GF-D8 (cell line): ENCODE measurements at places on chromosomes 5 and 9.

DNA sequence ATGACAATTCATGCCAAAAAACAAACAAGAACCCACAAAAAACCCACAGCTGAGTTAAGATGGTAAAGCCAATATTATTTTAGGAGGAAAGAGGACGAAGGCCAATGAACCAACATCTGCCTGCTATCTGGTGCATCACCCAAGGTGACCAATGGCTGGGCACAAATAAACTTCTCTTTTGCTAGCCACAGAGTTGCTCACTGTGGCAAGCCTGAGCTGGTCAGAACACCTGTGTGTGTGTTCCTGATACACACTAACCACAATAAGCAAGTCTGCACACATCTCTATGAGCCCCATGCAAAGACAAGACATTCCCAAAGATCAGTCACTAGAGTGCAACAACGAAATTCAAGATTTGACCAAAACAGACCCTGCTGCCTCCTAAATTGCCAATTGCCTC, 63.1 kb downstream of the RNF38 start:
- DNase-seq = no peak

DNA sequence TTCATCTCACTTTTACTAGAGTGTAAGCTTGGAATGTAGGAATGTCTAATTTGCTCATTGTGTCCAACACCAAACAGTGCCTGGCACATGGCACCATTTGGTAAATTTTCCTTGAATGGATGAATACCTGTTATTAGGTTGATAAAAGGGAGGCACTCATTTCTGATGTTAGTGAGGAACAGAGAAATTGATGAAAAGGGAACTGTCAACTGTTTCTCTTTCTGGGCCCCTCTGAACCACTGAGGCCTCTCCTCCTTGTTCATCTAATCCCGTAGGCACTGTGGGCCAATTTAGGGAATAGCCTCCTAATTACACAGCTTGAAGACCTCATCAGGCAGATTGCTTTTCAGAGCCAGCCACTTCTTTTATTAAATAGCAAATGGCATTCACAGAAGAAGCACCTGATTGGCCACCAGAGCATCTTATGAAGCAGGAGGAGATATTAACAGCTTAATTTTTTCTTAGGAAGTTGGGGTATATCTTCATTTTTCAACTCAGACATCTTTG, 22.6 kb downstream of the MRRF start:
- no peak for DNase-seq

GRCh38 chr5:157449011-157449723, 10.8 kb upstream of the NIPAL4 start:
- DNase-seq = no peak

DNA sequence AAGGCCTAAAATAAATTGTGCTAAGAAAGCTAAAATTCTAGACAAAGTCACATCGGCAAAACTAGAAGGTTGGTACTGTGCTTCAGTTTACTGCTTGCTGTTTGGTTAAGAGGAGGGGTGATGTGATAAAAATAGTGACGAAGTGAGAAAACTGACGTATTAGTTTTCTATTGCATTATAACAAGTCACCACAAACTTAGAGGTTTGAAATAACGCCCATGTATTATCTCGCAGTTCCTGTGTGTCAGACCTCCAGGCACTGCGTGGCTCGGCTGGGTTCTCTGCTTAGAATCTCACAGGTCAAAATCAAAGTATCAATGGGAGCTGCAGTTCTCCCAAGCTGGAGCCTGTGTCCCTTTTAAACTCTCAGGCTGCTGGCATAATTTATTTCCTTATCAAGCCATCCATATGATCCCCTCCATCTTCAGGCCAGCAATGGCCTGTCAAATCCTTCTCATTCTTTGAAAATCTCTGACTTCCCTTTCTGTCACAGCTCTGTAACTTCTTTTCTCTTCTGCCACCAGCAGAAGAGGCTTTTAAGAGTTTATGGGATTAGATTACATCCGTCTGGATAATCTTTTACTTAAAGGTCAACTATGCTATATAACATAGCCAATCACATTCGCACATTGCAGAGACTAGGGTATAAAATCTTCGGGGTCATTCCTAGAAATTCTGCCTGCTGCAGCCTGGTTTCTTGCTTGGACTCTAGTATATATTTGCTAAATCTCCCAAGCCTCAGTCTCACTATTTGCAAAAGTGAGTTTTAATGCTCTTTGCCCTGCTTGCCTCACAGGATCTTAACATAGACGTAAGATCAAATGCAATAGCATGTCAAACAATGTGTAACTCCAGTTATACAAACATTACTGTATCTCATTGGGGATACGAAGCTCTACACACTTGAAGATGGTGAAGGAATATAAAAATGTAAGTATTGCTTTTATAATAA, 104.0 kb upstream of the CDKN2B start:
- DNase-seq = no peak

GRCh38 chr9:98971168-98971914, 27.6 kb downstream of the COL15A1 start:
- no peak for DNase-seq

GRCh38 chr5:52989781-52990527, 802 bp downstream of the ITGA2 start:
- DNase-seq = no peak

- DNase-seq = no peak
Measured at GRCh38 chr9:31870276-31870675, 514.2 kb upstream of the ACO1 start.

GRCh38 chr5:167155387-167156005, 1135.9 kb upstream of the WWC1 start:
- DNase-seq = no peak

DNA sequence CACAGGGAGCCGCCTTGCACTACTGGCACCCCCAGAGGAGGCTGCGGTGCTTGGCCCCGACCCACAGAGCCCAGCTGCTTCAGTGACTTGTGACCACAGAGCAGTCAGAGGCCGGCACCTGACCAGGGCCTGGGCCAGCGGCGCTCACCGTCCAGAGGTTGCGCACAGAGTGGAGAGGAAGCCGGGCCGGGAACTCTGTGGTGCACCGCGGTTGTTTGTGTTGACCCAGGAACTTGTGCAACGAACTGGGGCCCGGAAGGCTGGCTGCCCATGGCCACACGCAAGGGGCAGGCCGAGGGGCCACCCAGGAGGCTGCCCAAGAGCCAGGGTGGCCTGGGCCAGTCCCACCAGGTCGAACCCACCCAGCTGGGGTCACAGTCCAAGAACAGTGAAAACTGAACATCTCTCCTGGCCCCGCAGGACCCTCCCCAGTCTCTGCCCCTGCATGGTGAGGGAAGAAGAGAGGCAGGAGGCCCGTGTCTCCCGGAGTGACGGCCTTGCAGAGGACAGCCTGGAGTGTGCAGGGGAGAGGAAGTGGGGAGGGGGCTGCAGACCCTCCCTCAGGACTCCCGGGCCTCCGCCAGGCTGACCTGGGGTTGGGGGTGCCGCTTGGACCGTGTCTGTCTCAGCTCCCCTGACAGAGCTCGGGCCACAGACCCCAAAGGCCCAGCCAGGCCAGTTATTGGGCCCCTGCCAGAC, 42.8 kb upstream of the EGFL7 start:
- peak; percentile 79 for DNase-seq

- no peak for DNase-seq
Measured at GRCh38 chr5:30131-30530, 61.8 kb upstream of the PLEKHG4B start.

GRCh38 chr5:9094582-9094981, 451.3 kb downstream of the SEMA5A start:
- DNase-seq = no peak

DNA sequence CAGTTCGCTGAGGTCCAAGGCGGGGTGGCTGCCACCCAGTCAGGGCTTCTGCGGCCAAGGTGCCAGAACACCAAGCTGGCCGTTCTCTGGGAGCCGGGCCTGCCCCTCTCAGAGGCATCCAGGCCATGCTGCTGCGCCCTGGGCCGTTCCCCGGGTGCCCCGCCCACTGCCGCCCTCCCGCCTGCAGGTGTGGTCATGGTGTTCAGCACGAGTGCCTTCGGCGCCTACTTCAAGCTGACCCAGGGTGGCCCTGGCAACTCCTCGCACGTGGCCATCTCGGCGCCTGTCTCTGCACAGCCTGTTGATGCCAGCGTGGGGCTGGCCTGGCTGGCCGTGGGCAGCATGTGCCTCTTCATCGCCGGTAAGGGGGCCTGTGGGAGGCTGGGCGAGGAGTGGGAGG, 7.7 kb downstream of the SLC2A8 start:
- no peak for DNase-seq

GRCh38 chr5:8517456-8517855, 648.5 kb downstream of the MTRR start:
- DNase-seq = peak; percentile 73

DNA sequence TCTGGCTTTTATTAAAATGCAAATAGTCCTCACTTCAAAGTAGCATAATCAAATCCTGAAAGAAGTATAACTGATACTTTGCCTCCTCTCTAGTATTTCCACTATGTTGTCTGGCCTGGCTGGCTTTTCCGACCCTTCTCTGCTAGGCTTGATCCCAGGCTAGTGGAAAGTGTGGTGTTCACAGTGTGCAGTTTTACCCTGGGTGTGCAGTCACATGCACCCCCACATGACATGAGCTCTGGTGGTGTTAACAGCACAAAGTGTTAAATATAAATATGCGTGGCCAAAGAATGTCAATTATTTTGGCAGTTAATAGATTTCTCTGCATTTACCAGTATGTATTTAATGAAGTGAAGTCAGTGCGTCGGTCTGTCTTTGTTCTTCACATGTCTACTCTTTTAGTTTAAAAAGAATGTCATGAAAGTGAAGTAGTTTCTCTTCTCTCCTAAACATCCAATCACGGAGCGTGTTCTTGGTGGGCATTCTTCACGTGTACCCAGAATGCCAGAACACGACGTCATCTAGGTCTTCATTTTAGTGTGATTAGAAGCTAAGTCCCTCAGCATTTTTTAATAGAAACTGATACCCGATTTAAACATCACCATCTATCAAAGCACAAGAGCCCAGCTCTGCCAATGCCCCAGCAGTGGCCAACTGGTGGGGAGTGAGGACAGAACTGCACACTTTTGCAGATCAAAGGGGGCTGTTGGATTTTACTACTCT, 286.4 kb downstream of the FANCC start:
- no peak for DNase-seq

- DNase-seq = no peak
Measured at GRCh38 chr9:76215066-76215465, 179.2 kb downstream of the RFK start.

GRCh38 chr5:108276187-108277050, 105.5 kb downstream of the FBXL17 start:
- no peak for DNase-seq

DNA sequence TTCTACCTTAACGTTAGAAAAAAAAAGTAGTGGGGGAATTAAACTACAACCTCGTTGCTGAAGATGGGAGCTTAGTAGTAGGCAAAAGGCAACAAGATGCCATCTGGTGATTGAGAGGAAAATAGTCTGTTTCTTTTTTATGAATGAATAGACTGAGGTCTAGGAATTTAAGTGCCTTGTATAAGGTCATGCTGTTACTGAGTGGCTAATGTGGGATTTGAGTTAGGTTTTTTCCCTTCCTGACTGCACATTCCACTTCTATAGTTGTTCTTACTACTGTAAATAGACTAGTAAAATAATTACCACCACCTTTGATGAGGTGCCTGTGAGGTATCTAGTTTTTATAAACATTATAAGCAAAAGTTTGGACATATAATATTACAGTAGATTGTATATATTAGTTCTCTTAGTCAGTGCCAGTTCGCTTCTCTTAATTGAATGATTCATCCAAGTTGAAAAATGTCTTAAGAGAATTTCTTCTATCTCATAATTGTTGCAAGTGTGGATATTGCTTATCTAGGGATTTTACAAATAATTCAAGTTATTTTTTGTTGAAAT, 19.1 kb downstream of the FSD1L start:
- DNase-seq = no peak

GRCh38 chr5:136906545-136906944, 541.2 kb upstream of the TRPC7 start:
- DNase-seq = no peak

- no peak for DNase-seq
Measured at GRCh38 chr9:136940526-136941230, 3.9 kb downstream of the FBXW5 start.

DNA sequence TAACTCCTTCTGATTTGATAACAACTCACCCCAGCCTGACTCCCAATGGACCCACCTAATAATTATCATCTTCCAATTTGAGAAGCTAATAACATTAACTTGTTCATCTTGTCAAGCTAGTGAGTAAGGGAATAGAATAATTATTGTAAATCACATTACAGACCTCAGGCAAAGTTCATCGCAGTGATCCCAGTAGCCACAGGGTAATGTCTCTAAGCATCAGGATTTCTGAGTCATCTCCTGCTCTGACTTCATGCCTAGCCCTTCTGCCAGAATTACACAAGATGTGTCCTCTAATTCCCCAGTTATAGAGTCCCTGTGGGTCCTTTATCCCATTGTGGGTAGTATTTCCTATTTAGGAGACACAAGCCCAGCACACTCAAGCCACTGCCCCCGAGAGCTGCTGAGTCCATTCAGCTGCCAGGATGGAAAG, 365.7 kb downstream of the DEPDC1B start:
- no peak for DNase-seq

DNA sequence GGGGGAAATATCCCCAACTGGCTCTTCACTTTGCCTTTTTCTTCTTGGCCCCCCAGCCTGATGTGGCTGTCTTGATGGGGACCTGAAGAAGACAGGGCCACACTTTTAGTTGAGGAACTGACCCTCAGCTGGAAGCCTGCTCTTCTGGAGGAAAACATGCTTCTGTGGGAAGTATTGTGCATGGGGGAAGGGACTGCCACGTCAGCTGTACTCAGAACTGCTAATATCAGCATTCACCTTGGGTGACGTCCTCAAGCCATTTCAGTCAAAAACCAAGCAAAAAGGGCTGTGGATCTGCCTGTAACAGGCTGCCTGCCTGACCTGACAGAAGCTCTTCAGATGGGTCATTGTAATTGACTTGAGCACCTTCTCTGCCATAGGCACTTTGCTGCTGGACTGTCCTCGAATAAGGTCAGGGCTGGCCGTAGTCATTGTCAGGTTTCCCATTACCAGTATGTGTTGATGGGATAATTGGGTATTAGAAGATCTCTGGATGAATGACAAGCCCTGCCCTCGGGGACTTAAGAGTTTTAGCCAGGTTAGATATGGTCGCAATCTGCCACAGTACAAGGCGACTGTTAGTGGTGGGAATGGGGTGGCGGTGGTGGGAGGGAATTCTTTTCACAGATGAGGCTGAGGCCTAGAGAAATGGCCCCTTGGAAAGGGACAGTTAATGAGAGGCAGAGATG, 10.4 kb downstream of the RAI14 start:
- DNase-seq = no peak

DNA sequence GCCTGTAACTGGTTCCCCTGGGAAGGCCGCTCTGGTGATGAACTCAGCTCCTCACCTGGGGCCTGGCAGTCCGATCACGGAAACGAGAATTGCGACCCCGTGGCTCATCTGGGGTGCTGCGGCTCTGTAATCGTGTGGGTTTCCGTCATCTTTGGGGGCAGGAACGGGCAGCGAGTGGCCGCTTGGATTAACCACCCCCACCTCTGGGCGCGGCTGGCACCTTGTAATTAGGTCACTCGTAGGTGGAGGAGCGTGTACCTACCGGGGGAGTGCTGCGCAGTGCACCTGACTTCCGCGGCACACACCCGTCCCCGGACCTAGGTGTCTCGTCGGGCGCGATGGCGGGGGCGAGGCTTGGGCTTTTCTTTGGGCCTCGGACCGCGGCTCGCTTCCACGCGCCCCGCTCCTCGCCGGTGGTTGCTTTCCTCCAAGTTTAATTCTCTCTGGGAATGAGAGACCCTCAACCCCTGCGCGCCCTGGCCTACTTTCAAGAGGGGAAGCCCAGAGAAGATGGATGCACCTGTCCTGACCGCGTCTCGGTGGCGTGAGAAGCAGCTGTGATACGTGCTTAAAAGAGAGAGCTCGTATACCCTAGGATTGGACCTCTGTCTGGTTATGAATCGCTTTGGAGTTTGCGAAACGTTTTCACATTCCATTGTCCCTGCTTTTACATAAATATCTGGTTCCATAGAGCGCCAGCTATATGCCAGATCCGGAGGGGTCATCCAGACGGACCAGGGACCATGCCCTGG, 744 bp upstream of the PPP2CA start:
- DNase-seq = no peak
